DMS79 (cell line): ENCODE measurements at places on chromosomes 1 and 21.
A peak's percentile ranks its signal among the peaks of the same experiment; 100 is the strongest.

DNA sequence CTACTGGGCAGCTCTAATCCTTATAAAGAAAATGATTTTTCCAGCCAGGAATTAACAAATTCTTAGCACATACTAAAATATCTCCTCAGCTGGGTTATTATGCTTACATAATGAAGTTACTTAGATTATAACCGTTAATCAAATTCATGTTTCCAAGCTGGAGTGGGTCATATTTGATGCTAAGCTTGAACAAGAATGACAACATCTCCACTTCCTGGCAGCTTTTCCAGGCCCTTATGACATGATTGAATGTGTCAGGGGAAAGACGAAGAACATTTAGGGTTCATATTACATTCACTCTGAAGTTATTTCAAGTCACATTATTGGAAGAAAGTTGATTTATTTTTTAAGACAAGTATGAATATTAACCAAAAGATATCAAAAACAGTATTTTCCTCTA lies 333.7 kb downstream of the PCP4 start:
- peak; percentile 7 for DNase-seq

- no peak for DNase-seq
These were observed 42.7 kb downstream of the SPATA46 start for GRCh38 chr1:162333991-162334390.

GRCh38 chr1:114482585-114482984 lies 28.4 kb downstream of the TRIM33 start:
- no peak for DNase-seq

- DNase-seq, result peak; percentile 21
These were observed 3.6 kb upstream of the CYB561D1 start for GRCh38 chr1:109490029-109490933.

GRCh38 chr1:151618003-151618402 lies 6.2 kb downstream of the SNX27 start:
- DNase-seq, result no peak

DNA sequence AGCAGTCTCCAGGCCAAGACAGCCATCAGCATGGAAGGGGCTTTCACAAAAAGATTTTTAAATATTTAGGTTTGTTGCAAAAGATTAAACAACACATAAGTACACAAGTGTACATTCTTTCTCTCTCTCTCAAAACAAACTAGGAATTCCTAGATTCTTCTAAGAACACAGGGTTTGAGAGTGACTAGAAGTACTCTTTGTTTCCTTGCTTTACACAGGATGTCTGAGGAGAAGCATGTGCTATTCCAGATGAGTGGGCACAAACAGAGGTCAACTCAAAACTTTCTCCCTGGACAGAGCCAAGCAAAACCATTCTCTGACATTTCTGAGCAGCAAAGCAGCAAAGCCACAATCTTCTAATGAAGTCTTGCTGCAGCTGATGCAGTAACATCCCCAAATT lies 210.6 kb upstream of the HOOK1 start:
- DNase-seq, result no peak

- no peak for DNase-seq
These were observed 35.6 kb upstream of the LRRC3 start for GRCh38 chr21:44419679-44420078.
